ENCODE measurements at places on chromosomes 13 and 19.

DNA sequence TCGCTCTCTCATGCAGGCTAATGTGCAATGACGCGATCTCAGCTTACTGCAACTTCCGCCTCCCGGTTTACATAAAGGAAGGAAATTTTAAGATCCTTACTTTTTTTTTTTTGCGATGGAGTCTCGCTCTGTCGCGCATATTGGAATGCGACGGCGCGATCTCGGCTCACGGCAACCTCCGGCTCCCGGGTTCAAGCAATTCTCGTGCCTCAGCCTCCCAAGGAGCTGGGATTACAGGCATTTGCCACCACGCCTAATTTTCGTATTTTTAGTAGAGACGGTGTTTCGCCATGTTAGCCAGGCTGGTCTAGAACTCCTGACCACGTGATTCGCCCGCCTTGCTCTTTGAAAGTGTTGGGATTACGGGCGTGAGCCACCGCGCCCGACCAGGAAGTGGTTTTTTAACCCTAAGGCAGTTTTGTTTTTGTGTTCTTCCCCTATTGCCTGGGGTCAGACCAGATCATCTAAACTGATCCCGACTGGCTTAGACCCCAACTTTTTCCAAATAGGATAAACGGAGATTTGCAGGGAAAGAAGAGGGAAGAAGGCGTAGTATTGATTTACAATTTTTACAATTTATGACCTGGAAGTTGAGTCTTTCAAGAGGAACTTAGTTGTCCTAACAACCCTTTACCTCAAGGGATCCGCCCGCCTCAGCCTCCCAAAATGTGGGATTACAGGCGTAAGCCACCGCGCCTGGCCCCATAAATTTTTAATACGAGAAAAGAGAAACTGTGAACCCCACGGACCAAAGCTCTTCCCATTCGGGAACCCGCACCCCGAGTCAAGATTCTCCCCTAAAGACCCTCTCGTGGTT is 142.0 kb downstream of the ZNF737 start:
- DNase-seq: no peak

DNA sequence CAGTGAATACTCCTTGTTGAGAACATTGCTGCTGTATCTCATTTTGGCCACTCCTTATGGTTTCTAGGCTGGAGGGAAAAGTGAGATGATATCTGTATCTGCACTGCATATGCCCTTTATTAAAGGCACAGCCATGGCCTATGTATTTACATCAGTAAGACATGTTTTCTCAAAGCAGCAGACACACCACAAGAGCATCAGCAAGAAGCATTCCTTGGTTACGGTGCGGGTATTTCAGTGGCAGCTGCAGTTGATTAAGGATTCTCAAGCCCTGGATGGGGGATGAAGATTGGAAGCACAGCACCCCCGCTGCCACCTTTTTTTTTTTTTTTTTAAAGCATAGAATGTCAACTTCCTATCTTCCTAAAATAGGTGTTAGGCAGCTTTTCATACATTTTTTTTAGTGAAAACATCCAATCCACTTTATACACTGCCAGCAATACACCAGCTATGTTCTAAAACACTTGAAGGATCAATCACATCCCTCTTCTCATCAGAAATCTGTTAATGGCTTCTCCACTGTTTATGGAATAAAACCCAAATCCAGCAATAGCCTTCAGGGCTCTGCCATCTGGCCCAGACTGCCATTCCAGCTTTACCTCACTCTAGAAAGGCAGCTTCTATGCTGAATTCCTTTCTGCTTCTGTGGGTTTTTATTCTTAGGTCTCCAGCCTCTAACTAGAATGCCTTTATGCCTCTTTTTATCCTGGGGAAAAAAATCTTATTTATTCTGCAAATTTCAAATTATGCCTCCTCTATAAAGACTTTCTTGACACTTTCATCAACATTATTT is 331.0 kb downstream of the DNAJC15 start:
- no peak for DNase-seq

DNA sequence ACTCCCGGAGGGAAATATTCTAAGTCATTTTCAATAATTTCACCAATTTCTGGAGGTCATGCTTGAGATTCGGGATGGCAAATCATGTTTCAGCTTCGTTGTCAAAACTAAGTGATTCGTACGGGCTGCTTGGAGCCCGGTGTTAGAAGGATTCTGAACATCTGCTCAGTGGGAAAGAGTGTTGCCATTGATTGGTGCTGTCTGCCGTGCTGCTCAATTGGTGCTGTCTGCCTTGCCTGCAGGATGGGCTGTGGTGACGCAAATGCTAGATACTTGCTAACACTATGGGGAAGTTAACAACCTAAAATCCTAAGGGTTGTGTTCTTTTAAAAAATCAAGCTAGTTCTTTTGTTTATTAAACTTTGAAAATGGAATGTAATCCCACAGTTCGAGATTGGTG is 17.3 kb upstream of the CACNG8 start:
- DNase-seq: no peak

- DNase-seq: no peak
Measured at GRCh38 chr13:30884543-30884942, 21.5 kb upstream of the MEDAG start.

- DNase-seq: peak; percentile 45
Measured at GRCh38 chr19:5154129-5154798, 185.4 kb downstream of the KDM4B start.

DNA sequence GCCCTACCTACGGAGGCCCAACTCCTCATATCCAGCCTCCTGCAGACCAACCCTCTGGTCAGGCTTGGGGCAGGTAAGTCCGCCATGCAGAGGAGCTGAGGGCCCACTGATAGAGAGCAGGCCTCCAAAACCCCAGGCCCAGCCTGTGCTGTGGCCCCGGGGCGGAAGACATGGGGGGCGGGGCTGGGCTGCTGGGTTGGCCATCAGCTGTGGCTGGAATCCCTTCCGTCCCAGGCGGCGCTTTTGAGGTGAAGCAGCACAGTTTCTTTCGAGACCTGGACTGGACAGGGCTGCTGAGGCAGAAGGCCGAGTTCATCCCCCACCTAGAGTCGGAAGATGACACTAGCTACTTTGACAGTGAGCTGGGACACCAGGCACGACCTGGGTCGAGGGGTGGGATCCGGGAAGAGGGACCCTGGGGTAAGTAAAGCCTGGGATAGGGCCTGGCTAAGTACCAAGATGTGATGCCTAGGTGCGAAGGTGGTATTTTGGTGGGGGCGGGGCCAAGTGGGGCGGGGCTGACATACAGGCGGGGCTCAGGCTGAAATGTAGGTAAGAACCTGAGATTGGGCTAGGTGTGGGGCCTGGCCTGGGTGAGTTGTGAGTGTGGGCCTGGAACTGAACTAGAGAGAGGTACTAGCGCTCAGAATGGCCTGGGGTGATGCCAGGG is 15.4 kb downstream of the DNASE2 start:
- DNase-seq: no peak

DNA sequence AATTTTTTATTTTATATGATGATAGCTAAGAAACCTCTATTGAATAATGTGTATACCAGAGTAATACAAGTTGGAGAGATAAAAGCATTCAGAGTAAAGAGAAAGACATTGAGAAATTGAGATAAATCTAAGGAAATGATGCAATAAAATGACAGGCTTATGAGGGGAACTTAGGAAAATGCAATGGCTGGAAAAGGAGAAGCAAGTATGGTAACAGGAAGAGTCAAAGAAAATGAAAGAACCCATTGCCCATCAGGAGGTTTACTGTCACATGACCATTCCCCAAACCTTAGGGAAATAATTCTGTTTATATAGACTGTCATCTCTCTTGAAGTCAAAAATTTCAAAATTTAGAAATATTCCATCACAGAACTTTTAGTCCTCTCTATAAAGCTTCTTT is 808.0 kb upstream of the PRR20A start:
- no peak for DNase-seq

DNA sequence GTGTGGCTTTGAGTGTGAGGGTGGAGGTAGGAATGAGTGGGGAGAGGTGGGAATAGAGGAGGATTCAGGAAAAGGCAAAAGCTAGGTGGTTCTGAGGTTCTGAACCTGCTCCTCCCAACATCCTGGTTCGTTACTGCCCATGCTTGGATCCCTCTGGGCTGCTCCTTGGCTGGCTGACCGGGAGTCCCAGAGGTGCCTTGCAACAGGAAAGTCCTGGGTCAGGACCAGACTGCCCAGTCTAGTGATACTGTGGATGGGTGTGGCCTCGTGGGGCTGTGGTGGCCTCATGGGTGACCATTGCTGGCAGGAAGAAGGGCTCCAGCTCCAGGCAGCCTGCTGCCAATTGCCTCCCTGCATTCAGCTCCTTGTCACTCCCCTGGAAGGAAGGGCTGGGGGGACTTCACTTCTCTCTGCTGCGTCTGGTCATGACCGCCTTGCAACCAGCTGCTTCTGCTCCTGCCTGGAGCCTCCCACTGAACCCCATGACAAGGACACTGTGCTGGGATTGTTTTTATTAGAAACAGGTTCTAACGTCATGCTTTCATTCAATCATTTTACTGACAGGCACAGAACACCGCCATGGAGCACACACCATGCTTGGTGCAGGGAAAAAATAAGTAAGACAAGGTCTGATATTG is 61.5 kb upstream of the UBL3 start:
- no peak for DNase-seq

GRCh38 chr19:2051773-2052704 is 995 bp upstream of the MKNK2 start:
- DNase-seq: no peak

DNA sequence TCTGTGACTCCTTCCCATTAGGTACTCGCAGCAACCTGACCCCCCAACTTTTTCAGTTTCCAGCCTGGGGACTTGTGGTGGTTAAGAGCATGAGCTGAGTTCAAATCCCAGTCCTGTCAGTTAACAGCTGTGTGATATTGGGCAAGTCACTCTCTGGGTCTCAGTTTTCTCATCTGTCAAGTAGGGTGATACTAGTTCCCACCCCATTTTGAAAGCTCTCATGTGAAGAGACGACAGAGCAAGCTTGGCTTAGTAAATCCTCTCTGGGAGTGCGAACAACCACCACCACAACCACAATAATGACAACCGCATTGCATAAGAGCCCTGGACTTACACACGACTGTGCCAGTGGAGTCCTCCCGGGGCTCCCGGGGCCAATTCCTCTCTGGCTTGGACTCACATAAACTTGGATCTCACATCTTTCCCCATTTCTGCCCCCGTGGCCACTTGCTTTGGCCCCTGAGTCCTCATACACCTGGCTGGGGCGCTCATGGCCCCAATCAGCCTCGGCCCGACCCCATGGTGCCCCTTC is 454 bp downstream of the BLVRB start:
- DNase-seq: no peak

- DNase-seq: no peak
Measured at GRCh38 chr13:50400035-50400726, 384.9 kb downstream of the KCNRG start.

DNA sequence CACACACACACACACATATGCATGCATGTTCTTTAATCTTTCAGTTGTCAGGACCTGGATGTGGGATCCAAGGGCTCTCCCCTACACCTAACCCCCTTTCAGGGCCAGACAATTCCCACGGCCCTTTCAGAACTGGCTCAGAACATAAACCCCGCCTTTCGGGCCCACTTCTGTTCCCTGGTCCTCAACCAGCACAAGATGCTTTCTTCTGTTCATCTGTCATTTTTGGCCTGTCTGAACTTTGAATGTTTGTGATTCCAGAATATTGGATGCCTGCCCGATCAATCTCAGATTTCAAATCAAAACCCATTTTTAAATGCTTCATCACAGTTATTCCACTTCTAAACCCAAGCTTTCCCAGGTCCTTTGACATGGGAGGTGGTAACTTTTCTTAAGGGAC is 167.3 kb downstream of the USP12 start:
- no peak for DNase-seq

- no peak for DNase-seq
Measured at GRCh38 chr19:6587093-6587820, 3.7 kb downstream of the CD70 start.

- no peak for DNase-seq
Measured at GRCh38 chr13:36981156-36981743, 17.9 kb downstream of the ALG5 start.

- DNase-seq: peak; percentile 4
Measured at GRCh38 chr19:32719611-32720059, at the start of gene TDRD12. Gene TDRD12, plus strand, starts transcription at chr19:32719767. Its CDS starts 306 bp downstream, at chr19:32720073.

DNA sequence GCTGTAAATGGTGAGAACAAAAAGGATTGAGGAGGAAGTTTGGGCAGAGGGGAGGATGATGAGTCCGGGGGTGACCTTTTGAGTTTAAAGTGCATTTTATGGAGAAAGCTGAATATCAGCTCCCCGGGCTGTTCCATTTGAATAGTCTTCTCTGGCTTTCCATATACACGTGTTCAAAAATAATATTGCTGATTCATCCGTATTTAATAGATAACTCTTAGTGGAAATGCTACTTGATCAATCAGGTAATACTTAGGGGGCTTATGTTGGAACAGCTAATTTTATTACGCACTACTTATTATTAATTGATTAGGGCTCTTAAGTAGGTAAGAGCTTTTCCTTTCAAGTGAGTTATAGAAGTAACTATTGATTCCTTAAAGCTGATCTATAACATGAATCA is 76.4 kb downstream of the ERCC5 start:
- no peak for DNase-seq

GRCh38 chr19:35294859-35295791 is 3.2 kb downstream of the MAG start:
- DNase-seq: no peak

DNA sequence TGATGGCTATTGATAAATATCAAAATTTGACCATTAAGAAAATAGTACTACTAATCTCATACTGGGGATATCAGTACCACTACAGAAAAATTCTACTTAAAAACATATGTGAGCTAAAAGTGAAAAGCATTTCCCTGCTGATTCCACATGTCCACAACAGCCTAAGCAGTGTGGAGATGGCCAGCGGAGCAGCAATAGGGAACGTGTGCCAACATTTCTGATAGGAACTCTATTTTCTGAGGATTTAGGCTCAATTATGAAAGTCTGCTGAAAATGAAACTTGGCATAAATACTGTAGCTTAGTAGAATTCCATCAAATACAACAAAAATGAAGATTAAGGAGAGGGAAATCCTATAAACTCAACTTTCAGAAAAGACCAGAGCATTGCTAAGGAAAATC is 311.6 kb downstream of the ENOX1 start:
- DNase-seq: no peak

DNA sequence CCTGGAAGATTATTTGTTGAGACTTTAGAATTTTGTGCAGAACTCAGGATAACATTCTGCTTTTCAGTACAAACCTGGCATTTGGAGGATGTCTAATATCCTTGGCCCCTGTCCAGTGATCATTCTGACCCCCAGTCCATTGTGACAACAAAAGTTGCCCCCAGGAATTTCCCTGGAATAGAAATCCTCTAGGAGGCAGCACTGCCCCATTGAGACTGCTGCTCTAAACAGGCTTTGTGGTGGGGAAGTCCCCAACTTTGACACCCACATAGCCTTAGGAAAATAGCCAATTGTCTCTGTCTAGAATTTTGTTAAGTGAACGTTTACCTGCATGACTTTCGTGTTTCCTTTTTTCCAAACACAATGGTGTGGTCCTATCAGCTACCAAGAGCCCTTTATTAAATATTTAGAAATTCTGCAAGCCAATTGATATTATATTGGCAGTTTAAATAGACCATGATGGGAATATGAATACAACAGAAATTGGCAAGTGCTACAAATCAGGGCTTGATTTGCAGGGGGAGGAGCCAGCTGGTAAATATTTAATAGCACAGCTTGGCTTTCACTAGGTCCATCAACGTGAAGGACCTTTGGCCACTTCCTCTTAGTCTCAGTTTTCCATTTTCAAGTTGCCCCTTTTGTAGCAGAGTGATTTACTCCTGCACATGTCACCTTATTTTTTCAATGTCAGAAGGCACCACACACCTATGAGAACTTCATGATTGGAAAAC is 451.7 kb downstream of the EFNB2 start:
- DNase-seq: no peak

GRCh38 chr13:37094840-37095239 is 10.6 kb downstream of the CSNK1A1L start:
- DNase-seq: no peak

GRCh38 chr13:47211106-47211505 is 314.3 kb upstream of the HTR2A start:
- no peak for DNase-seq
